ENCODE measurements at places on chromosomes 11 and 22.

DNA sequence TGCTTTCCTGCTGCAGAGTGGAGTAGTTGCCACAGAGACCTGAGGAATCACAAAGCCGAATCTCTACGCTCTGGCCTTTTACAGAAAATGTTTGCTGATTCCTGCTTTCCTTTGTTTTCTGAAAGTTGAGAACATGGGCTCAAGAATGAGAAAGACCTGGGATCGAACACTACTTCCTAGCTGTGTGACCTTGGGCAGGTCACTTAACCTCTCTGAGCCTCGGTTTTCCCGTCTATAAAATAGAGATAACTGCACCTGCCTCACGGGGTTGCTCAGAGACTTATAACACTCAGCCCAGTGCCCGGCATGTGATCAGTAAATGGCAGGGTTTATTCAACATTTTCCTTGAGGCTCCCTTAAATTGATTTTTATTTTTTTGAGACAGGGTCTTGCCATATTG, 70.9 kb upstream of the ALX4 start:
- DNase-seq: no peak

GRCh38 chr11:112249871-112250610, 10.6 kb downstream of the PLET1 start:
- no peak for DNase-seq

DNA sequence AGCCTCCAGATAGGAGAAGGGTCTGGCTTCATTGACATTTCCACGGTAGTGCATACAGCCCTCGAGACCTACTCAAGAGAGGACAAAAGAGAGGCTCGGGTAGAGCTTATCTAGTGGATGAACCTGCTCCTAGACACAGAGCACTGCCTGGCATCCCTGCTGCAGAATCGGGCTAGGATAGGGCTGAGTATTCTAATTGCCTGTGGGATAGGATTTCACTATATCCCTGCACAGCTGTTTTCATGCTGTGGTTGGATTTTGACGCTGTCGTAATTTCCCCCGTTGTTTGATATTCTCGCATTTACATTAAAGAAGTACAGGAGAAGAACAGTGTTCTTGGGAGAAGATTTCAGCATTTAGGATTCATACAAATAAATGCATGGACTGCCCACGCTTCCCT, 107.8 kb downstream of the KIRREL3 start:
- no peak for DNase-seq

DNA sequence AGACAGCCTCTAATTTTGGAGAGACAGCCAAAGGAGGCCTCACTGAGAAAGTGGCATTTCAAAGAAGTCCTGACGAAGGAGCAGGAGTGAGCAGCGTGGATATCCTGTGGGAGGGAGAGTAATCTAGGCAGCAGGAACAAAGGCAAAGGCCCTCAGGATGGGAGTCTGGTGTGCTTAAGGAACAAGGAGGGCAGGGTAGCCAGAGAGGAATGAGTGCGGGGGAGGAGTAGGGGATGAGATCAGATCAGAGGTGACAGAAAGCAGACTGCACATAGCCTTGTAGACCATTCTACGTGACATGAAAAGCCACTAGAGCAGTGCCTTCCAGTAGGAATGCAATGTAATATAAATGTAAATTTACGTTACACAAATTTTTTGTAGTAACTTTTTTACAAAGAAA, 5.6 kb downstream of the SLC36A4 start:
- DNase-seq: no peak

DNA sequence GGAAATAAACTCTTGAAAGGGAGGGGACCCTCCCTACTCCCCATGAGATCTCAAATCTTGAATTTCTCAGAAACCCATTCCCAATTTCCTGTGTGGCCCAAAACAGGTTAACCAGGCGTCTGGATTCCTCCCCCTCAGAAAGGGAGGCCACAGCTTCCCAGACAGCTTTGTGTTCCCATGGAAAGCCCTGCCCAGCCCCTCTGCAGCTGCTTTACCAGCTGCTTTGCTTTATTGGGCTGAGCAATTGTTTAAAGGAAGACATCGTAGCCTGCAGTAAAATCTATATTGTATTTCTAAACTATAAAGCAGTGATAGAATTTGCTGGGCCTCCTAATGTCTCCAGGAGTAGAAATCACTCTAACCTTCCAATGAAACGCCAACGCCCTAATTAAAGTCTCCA, 97.4 kb downstream of the CHST1 start:
- DNase-seq: no peak

GRCh38 chr11:2679011-2679676, 20.6 kb downstream of the KCNQ1OT1 start:
- no peak for DNase-seq

DNA sequence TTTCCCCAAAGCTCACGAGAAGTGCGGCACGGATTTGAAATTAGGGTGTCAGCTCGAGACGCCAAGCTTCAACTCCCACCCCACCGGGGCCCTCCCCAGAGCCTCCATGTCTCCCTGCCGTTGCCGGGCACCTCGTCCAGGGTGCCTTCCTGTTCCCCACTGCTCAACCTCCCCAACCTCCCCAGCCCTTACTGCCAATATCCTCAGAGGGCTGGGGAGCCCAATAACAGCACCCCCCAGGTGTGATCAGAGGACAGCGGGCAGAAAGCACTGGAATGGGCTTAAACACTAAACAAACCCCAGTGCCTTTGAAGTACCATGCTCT, 1336.4 kb downstream of the TBC1D22A start:
- DNase-seq: no peak

GRCh38 chr11:26599425-26599824, 27.4 kb upstream of the MUC15 start:
- DNase-seq: peak; percentile 86

- no peak for DNase-seq
Measured at GRCh38 chr11:122306831-122307391, 190.9 kb upstream of the BLID start.

GRCh38 chr11:45804761-45805304, at the start of gene SLC35C1:
SLC35C1 (plus strand) TSS chr11:45805149; CDS start chr11:45805802, 653 bp downstream.
- peak; percentile 95 for DNase-seq

GRCh38 chr11:115892016-115892415, 387.8 kb upstream of the CADM1 start:
- no peak for DNase-seq

DNA sequence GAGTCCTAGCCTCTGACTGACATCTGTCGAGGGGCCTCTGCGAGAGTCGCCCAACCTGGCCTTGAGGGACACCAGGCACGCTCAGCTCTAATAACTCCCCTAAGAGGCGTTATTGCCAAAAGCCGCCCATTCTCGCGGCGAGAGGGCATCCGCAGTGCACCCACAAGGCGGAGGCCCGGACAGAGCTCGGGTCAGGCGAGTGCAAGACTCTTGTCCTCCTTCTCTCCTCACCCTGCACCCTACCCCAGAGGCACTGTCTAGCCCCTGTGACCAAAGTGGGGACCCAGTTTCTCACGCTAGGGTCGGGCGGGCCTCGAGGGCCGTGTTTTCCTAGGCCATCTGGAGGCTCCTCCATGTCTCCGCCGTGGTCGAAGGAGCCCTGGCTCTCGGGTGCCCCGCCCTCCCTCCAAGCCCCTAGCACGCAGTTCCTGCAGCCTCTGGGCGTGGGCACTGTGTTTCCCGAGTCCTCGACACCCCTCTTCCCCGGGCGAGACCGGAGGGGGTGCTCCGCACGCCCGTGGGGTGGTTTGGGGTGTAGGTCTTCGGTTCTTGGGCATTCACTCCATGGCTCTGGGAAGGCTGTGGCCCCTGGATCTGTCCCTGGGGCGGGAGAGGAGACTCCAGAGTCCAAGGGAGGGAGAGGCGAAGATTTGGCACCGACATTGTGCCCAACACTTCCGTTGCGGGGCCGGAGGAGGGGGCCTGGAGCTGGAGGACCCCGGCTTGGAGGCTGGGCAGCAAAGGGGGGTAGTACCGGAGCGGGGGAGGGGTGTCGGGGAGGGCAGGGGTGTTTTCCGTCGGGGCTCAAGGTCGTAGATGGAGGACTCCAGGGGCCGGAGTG, 1.0 kb downstream of the CHRM4 start:
- no peak for DNase-seq

DNA sequence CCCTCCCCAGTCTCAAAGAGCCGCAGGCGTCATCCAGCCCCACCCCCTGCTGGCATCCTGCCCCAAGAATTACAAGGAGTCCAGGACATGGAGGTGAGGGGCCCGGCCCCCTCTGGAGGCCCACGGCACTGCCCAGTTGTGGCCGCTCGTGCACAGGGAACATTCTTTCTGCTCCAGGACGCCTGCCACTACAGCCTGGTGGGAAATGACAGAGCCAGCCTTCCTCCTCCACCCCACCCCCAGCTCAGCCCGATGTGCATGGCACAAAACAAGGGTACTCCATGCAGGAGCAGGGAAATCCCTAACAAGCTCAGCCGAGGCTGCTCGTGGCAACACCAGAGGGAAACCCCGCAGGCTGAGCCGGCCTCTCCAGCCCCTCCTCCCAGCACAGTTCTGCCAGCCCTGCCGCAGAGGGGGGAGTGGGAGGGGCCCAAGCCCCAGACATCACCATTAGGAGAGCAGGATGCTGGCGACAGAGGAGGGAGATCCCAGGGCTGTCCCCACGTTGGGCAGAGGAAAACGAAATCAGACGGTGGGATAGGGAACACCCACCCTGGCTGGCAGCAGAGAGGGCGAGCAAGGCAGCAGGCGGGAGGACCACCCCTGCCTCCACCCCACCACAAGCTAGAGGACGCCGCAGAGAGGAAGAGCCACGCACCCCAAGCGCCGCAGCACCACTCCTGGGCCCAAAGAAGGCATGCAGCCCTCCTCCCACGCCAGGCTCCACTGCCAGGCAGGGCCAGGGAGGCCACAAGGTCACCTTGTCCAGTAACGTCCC, 10.0 kb downstream of the IGSF9B start:
- no peak for DNase-seq

- no peak for DNase-seq
Measured at GRCh38 chr11:1707751-1708150, 10.8 kb downstream of the KRTAP5-6 start.

GRCh38 chr11:130118636-130119387, 40.8 kb upstream of the ST14 start:
- no peak for DNase-seq

DNA sequence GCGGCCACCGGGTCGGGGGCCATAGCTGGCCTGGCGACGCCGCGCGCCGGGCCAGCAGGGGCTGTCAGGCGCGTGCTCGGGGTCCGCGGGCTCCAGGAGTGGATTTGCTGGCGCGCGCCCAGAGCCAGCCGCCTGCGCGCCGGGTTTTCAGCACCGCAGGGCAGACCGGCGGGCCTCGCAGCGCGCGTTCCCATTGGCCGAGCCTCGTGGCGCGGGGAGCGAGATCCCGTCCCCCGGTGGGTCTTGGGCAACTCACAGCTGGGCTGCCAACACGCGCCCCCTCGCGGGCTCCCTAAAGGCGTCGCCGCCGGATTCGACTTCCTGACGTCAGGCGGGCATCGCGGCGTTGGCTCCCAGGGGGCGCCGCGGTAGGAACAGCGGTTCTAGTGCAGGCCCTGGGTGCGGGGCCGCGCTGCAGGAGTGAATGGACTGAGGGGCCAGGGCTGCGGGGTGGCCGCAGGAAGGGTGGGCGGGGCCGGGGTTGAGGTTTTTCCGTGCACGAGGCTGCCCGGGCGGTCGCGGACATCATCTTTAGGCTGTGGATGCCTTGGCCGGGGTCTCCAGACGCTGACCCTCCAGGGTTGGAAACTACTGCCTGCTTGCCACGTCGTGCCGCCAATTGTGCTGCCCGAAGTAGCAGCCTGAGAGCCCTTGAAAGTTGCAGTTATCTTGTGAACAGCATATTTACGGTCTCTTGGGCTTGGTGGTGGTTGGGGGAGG, at the start of gene FADS1:
Gene FADS1 (minus strand): TSS at position 268 of the 720 bp plus-strand sequence. CDS start 74 bp downstream, at position 194.
- peak; percentile 97 for DNase-seq

DNA sequence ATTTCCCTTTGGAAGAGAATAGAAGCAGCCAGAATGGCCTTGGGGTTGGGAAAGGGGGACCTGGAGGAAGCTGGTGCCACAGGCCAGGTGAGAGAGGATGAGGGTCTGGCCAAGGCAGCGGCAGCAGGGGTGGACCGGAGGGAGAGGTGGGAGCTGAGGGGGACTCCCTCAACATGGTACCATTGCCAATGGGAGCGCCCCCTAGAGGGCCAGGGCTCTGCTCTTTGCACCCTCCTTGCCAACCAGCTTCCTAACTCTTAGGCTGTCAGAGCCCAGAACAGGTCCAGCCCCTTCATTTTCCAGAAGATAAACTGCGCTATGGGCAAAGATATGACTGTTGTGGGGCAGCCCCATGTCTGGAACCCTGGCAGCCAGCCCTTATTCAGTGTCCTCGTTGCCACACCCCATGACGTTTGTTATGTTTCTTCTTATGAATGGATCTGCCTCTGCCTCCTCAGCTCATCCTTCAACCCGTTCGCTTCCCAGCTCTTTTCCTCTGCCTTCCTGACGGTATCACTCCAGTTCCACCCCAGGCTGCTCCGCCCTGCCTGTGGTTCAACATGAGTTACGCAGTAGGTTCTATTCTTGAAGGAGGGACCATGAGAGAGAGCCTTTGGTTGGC, 185.2 kb downstream of the GRIK4 start:
- no peak for DNase-seq

GRCh38 chr11:126317756-126318573, 14.1 kb downstream of the DCPS start:
- DNase-seq: peak; percentile 65

- peak; percentile 94 for DNase-seq
Measured at GRCh38 chr11:27995083-27995482, 112.9 kb downstream of the KIF18A start.

GRCh38 chr11:2468363-2469235, 23.8 kb downstream of the KCNQ1 start:
- no peak for DNase-seq

DNA sequence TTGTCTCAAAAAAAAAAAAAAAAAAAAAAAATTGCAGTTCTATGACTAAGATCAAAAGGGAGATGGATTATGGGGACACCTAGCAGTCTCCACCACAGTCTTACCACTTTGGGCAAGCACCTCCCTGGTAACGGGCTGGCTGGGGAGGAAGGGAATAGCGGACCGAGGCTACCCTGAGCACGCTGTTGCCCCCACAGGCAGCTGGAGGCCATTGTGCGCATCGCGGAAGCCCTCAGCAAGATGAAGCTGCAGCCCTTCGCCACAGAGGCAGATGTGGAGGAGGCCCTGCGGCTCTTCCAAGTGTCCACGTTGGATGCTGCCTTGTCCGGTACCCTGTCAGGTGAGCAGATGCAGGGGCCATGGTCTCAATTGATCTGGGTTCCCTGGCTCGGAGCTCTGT, 21.2 kb downstream of the MCM5 start:
- no peak for DNase-seq

- DNase-seq: peak; percentile 89
Measured at GRCh38 chr11:78290293-78291176, 101.8 kb downstream of the USP35 start.

DNA sequence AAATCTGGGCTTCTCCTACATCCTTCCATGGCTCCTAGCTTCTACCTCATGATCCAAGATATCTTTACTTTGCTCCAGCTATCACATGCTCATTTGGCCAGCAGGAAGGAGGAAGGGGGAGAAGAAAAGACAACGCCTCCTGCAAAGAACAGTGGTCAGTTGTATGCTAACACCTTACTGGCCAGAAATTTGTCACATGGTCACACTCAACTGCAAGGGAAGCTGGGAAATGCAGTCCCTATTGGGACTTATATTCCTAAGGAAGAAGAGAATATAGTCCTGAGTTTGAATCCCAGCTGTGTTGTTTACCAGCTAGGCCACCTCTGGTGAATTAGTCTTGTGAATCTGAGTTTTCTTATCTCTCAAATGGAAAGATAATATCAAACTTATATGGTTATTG, 272.0 kb downstream of the BLID start:
- no peak for DNase-seq

Data from HCEC 1CT (cell line).